ENCODE measurements at places on chromosomes 3 and 15.

DNA sequence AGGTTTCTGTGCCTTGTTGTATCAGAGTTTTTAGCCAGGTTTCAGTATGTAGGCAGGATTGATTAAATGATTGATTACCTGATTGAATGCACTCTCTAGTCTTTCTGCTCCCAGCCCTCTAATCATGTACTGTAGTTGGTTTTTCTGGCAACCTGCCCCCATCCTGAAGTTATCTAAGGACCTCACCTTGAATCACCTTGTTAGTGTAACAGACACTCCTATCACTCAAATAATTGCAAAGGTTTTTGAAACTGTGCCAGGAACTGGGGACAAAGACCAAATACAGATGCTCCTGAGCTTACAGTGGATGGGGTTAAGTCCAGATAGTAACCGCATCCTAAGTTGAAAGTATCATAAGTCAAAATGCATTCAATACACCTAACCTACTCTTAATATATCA, 141.5 kb upstream of the EIF1B start:
- DNase-seq = no peak

DNA sequence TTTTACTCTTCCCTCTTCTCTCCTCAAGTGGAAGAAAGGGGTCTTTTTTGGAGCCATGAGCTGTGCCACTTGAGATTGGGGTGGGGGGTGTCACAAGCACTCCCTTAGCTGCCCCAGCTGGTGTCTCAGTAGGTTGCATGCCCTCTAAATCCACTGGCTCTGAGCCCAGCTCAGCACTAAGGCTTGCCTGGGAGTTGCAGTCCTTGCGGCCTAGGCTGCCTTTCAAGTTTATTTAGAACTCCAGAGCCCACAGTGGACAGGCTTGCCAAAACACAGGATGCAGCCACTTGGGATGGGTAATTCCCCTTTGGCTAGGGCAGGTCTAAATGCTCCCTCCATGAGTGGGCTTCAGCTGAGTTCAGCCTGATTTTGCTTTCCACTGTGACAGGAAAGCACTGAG, 24.7 kb downstream of the C3orf20 start:
- no peak for DNase-seq

GRCh38 chr3:88219138-88219792, 69.5 kb downstream of the C3orf38 start:
- no peak for DNase-seq

DNA sequence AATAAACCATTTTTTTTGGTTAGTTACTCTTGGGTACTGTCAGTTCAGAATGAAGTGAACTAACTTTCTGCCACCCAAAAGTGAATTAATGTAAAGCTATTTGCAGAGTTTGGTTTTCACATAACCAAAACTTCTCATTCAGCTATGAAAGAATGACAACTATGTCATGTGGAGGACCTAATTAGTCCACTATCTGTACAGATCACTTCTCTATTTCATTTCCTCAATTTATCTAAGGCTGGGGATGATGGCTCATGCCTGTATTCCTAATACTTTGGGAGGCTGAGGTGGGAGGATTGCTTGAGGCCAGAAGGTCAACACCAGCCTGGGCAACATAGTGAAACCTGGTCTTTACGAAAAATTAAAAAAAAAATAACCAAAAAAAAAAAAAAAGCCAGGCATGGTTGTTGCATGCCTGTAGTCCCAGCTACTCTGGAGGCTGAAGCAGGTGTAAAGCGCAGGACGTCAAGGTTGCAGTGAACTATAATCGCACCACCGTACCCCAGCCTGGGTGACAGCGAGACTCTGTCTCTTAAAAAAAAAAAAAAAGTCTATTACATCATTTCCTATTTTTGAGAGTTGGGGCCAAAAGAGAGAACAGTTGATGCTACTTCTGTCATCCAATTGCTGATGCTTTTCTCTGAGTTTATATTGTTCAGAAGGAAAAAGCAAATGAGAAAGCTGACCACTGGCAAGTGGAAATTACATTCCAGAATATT, 8.7 kb downstream of the HYPK start:
- DNase-seq = no peak

DNA sequence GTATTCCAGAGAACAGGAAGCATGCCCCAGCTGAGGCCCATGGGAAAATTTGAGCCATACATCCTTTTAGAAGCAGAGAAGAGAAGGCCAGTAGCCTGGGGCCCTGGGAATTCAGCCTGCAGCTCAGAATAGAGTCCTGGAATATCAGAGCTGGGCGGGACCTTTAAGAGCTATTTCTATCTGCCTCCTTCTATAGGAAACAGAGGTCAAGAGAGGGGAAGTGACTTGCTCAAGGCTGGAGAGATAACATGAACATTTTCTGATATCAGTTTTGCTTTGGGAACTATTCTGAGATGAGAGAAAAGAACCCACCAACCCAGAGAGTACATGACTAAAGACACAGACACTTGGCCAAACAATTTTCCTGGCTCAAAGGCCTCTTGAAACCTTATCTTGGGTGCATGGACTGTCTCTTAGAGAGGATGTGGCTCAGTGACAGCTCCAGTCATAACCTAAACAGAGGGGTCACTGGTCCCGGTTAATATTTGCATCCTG, 26.0 kb downstream of the MASP1 start:
- no peak for DNase-seq

DNA sequence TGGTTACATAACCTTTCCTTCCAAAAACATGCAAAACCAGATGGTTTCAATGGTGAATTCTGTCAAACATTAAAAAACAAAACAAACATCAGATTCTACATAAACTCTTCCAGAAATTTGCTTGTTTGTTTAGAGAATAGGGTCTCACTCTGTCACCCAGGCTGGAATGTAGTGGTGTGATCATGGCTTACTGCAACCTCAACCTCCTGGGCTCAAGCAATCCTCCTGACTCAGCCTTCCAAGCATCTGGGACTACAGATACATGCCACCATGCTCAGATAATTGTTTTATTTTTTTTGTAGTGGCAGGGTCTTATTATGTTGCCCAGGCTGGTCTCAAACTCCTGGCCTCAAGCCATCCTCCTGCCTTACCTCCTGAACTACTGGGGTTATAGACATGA, 36.1 kb downstream of the FBXL2 start:
- DNase-seq = no peak

DNA sequence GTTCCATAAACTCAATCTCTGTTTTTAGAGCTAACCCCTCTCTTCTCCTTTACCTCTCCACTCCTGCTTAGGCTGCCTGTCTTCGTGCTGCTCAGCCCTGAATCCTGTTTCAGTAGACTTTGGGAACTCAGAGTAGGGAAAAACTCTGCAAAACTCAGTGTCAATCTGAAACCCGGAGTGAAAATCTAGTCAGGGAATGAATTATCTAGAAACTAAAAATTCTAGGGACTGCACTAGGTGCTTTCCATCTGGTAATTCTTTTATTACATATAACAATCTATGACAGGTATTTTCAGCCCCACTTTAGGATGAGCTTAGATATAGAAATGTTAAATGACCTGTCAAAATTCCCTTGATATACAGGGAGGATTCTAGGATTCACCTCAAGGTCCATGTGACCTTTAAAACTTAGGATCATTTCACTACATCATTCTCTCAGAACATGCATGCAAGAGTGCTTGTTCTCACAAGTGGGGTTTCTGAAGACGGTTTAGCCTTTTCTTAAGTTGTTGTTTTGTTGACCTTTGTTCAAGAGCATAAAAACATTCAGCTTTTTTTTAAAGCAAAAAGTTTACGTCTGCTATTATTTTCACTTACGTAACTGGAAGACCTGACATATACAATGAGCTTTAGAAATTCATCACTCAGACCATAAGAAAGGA, 108.2 kb upstream of the MBNL1 start:
- no peak for DNase-seq

GRCh38 chr3:121651684-121652083, 9.0 kb downstream of the HCLS1 start:
- no peak for DNase-seq

DNA sequence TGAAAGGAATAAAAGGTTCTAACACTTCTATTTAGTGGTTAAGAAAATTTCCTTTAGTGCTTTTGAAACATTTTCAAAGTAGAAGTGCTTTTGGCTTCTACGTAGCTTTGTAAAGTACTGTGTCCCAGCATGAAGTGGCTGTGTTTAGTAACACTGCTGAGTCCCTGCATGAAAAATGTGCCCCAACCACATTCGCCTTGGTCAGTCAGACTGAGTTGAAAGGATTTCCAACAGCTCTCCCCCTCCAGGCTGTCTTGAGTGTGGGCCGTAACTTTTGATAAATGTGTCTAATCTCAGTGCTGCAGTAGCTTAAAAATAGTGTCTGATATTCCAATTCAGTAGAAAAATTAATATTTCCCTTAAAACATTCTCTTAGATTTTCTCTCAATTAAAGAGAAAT, 115.0 kb downstream of the NR1D2 start:
- DNase-seq = no peak

GRCh38 chr15:40243126-40243810, 4.4 kb downstream of the PAK6 start:
- peak; percentile 11 for DNase-seq

DNA sequence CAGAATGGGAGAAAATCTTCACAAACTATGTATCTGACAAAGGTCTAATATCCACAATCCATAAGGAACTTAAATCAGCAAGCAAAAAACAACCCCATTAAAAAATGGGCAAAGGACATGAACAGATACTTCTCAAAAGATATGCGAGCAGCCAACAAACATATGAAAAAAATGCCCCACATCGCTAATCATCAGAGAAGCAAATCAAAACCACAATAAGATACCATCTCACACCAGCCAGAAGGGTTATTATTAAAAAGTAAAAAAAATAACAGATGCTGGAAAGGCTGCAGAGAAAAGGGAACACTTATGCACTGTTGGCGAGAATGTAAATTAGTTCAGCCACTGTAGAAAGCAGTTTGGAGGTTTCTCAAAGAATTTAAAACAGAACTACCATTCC, 80.2 kb upstream of the ATP11B start:
- DNase-seq = no peak

DNA sequence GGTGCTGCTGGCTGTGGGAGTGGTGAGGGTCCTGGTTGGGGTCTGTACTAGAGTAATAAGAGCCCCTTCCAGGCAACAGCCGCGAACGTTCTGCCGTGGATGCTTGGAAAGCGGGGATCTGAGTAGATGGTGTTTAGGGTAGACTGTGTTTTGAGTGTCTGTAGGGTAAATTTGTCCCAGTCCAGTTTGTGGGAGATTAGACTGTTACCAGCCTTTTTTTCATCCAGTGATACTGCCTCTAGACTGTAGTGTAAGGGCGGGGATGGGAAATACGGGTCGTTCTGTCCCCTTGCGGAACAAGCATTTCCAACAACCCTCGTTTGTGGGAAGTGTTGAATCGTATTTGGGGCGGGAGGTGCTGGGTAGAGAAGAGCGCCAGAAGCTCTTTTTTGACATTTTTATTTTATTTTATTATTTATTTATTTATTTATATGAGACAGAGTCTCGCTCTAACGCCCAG, 424 bp downstream of the HAUS2 start:
- DNase-seq = no peak

- no peak for DNase-seq
Observed at GRCh38 chr15:75606026-75606425, 19.5 kb downstream of the SNUPN start.

- no peak for DNase-seq
Observed at GRCh38 chr3:71210257-71211007, 373.1 kb downstream of the FOXP1 start.

GRCh38 chr3:40524222-40524567, 565 bp upstream of the ZNF621 start:
- no peak for DNase-seq

DNA sequence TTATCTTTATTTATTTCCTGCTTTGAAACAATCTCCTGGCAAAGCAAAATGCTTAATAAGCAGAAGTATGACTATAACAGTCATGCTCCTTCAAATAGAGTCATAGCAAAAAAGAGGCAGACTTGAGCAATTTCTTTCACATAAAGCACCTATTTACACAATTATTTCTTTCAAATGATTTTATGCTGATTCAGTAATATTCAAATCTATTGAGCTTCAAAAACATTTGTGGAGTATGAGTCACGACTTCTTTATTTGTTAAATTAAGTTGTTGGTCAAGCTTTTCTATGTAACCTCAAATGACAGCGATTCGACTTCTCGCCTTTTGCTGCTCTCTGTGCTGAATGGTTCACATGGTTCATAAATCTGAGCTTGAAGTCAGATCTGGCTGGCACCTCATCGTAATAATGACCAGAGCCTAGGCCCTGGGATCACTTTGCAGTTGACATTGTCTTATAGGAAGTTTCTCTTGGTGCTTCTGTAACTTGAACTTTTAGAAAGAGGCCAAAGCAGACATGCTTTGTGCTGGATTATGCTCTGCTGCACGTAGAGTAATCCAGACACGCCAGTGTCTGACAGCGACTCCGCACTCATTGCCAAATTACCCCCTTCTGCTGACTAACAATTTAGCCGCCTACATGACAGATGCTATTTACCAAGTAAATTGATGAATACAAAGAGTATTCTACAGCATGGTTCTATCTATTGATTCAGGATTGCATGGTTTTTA, 139.0 kb downstream of the MCTP2 start:
- DNase-seq = no peak

- DNase-seq = no peak
Observed at GRCh38 chr3:141853629-141854168, 22.7 kb upstream of the ATP1B3 start.

DNA sequence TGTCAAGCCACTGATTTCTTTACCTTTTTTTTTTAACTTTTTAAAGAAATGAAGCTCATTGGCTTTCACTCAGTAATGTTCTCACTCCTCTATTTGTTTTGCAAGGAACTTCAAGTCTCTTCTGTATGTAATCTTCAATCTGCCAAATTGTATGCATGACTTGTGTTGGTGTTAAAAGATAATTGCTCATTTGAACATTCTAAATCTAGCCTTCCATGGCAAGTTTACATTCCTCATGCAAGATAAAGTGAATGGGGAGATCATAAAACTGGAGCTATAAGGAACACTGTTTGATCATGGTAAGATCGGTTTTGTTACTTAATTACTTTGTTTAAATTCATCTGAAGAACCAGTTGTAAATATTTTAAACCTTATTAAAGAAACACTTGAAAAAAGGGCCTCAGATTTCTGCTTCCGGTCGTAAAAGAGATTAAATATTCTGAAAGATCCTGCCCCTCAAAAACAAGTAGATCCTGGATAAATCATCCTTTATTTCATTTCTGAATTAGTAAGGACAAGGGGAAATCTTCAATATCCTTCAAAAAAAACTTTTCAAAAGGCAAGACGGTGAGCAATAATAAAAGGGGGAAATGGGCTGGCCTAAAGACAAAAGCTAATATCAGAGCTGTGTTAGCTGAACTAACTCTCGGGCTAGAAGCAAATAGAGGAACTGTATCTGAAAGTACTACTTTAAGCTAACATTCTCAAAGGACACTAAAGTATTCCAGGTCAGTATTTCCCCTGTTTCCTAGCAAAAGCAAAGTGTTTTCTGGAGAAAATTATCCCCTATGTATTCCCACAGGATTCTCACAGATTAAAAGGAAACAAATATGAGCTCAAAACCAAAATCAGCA, 107.0 kb upstream of the ATP11B start:
- DNase-seq = no peak
